ENCODE measurements at places on chromosomes 5 and 9.

GRCh38 chr5:179822444-179822990 lies 1.8 kb downstream of the SQSTM1 start:
- no peak for DNase-seq

DNA sequence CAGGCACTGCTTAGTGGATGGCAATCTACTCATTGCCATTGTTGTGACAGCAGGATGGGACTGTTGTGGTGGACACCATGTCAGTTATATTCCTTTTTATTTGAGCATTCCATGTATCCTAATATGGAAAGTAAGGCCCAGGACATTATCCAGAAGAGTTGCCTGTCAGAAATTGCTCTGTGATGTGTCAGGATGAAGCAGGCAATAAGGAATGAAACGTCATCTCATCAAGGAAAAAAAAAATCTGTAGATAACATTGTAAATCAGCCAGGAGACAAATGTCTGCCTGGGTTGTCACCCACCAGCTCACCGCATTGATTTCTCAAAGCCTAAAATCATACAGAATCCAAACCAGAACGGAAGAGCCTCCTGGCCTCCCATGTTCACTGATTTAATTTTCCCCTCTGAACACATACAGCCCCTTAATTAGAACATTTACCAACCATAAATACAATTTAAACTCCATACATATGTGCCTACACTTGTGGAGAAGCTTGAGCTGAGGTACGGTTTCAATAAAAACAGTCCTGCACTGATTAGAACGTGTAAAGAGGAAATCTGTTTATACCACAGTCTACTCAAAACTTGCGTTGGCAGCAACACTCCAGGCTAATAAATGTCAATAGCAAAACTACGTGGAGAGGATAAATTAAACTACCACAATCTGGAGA lies 73.9 kb downstream of the FOXD1 start:
- DNase-seq: no peak

- DNase-seq: no peak
Measured at GRCh38 chr9:11312966-11313365, 700.2 kb upstream of the PTPRD start.

DNA sequence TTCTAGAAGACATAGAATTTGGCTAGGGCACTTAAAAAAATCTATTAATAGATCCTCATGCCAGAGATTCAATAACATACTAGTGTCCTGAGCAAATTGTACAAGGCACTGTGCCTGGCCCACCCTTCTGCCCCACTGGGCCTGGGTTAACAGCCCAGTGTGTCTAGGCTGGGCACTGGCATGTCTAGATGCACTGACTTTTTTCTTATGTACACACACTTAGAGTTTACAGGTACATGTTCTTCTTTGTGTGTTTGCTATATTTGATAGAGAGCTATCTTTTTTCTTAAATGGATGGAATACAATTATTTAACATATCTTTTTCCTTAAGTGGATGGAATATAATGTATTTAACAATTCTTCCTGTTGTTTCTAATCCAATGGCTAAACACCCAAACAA lies 241.5 kb downstream of the AUH start:
- no peak for DNase-seq

GRCh38 chr5:19975795-19976194 lies 12.2 kb downstream of the CDH18 start:
- DNase-seq: no peak

- no peak for DNase-seq
Measured at GRCh38 chr5:112109331-112110007, 309.6 kb downstream of the EPB41L4A start.

DNA sequence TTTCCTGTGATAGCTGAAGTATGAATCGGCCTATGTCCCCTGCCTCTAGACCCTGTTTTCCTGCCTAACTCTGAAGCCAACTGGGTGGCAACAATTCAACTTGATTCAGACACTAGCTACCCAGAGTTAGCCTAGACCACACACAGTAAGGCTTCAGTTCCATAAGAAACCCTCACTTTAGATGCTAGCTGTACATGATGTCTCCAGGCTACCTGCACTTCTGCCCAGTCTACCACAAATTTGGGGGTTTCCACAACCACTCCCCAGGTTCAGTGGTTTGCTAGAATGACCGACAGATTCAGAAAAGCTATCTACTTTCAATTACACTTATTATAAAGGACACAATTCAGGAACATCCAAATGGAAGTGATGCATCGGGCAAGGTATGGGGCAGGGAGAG lies 119.4 kb upstream of the VLDLR start:
- no peak for DNase-seq

- DNase-seq: no peak
Measured at GRCh38 chr5:71986101-71986500, 121.2 kb upstream of the MAP1B start.

- DNase-seq: no peak
Measured at GRCh38 chr5:147436596-147436995, 73.3 kb downstream of the DPYSL3 start.

DNA sequence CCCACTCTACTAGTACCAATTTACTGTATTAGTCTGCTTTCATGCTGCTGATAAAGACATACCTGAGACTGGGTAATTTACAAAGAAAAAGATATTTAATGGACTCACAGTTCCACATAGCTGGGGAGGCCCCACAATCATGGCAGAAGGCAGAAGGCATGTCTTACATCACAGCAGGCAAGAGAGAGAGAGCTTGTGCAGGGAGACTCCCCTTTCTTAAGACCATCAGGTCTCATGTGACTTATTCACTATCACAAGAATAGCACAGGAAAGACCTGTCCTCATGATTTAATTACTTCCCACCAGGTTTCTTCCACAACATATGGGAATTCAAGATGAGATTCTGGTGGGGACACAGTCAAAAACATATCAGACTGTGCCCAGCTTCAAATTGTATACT lies 11.5 kb downstream of the UGT3A1 start:
- no peak for DNase-seq

DNA sequence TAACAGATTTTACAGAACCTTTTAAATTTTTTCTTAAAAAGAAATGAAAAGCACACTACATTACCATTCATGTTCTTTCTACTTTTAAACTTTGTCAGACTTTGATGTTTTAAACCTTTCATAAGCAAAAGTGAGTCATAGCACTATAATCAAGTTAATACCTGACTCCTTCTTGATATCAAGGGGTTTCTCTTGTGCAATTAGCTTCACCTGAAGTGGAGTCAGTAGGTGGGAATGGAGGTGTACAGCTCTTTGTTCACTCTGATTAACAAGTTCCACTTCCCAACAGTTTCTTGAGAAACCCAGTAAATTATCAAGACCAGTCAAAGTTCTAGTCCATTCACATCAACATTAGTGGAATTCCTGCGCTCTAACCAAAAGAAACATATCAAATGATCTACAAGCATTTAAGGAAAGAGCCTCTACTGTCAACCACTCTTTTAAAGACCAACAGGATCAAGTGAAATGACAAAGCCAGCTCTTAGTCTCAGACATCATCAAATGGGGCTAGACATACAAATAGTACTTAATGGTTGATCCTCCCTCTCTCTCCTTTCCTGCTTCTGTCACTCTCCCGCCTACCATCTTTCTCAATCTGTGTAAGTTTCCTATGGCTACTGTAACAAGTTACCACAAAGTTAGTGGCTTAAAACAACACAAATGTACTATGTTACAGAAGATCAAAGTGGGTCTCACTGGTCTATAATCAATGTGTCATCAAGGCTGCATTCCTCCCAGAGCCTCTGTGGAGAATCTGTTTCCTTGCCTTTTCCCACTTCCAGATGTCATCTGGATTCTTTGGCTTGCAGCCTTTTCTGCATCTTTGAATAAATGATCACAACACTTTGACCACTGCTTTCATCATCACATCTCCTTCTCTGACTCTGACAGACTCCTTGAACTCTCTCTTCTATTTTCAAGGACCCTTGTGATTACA lies 68.0 kb downstream of the HINT1 start:
- DNase-seq: no peak

GRCh38 chr9:761176-761792 lies 80.2 kb upstream of the DMRT1 start:
- DNase-seq: no peak

- peak; percentile 2 for DNase-seq
Measured at GRCh38 chr5:16391858-16392649, 73.5 kb downstream of the ZNF622 start.

DNA sequence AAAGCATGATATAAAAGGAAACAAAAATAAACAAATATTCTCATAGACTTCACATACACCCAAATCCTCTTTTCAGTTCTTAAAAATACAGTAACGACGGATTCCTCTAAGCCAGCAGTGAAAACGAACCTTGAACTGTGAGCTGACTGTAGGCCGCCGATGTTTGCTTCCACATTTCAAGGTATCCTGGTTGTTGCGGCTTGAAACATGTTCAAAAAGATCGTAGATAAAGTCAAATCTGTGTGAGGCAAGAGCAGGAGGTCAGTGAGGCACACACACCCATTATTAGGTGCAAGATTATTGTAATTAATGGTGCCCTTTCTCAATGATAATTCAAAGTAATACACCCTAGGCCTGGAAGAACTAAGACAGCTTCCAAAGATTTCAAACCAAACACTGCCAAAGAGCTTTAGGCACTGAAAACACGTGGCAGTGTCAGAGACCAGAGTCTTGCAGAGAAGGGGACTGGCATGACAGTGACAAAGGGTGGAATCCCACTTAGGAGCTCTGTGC lies 141.2 kb upstream of the RETREG1 start:
- no peak for DNase-seq

GRCh38 chr9:77125665-77126064 lies 51.7 kb upstream of the VPS13A start:
- DNase-seq: no peak

DNA sequence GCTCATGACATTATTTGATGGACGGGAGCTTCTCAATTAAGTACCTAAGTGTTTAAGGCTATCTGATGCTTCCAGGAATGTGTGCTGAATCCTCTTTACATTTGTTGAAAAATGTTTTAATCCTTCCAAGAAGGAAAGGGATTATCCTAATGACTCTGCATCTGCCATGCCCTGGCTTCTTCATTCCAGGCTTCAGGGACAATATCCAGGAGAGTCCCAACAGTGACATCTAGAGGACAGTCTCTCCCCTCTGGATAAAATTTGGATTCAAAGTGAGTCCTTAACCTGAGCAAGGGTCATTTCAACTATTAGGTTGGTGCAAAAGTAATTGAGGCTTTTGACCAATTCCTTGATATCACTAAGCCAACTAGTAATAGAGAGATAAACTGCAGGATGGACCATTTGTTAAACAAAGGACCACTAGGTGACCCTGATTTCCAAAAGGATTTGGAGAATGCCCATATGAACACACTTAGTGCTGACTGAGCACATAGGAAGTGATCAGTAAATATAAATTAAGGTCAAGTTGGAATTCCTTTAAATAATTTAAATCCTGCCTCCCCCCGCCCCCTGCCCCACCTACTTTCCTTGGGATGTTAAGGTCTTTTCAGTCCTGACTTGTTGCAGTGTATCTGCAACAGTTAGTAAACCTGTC lies 19.1 kb downstream of the TNFSF8 start:
- peak; percentile 43 for DNase-seq

GRCh38 chr5:149257889-149258705 lies 13.6 kb upstream of the AFAP1L1 start:
- DNase-seq: no peak

DNA sequence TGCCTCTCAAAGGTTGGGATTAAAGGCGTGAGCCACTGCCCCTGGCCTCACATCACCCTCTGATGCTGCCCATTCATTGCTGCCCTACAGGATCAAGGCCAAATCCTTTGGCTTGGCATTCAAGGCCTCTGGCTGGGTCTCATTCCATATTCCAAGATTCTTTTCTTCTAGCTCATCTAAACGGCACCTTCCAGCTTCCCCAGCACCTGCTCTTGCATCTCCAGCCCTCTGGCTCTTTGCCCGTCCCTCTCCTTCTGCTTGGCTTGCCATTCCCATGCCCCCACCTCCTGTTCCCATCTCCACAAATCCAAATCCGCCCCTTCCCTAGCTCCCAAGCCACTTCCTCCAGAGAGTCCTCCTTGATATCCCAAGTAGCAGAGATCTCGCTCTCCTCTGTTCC lies 33.1 kb downstream of the CORO2A start:
- no peak for DNase-seq

DNA sequence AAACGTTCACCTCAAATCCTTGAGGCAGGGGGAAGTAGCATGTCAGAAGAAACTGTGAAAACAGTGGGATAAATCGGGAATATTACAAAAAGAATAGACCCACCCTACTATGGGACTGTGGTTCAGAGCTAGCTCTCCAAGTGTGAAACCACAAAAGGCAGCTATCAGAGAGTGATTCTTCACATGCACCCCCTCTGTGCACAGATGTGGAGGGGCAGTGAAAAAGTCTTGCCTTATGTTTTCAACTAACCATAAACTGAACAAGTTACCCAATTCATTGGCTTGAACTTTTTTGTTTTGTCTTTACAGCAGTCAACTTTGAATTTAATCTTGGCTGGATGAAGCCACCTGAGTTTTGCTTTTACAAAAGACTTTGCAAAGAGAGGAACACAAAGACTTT lies 98.8 kb upstream of the NR4A3 start:
- no peak for DNase-seq

DNA sequence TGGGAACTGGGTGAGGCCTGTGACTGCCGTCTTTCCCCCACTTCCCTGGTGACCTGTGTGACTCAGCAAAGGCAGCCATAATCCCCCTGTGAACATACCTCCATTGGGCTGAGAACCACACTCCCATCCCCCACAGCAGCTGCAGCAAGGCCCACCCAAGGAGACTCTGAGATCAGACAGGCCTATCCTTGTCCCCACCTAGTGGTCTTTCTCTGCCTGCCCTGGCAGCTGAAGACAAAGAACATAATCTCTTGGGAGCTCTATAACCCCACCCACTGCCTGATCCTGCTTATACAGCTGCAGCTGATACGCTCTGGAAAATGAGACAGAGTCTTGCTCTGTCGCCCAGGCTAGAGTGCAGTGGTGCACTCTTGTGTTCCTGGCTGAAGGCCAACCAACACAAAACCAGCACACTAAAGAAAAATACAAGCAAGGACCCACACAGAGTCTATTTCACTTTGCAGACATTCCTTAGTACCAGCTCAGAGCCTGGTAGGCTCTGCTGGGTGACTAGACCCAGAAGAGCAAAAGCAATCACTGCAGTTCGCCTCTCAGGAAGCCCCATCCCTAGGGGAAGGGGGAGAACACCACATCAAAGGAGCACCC lies 106.7 kb downstream of the MCTP1 start:
- DNase-seq: no peak

- no peak for DNase-seq
Measured at GRCh38 chr9:37200433-37201005, 80.1 kb downstream of the ZCCHC7 start.

Measured in COR-L47 (cell line).